Upper lobe of left lung (tissue), 6 donors: ENCODE measurements at places on chromosomes 1 and 21. TPM values are rescaled to one million over a fixed set of nuclear protein-coding genes. Genes with fewer than 3 reads are reported as not detected.

- H3K27me3 ChIP-seq: no peaks in the 10 kb centered on the region
- H3K4me3 ChIP-seq: peak overlapping the region; percentile 8
- H3K36me3 ChIP-seq: peaks cover 11% of the 10 kb centered on the region
- H3K4me1 ChIP-seq: peaks cover 70% of the 10 kb centered on the region
Observed at GRCh38 chr1:31583995-31584868, 7.9 kb downstream of the TINAGL1 start.

DNA sequence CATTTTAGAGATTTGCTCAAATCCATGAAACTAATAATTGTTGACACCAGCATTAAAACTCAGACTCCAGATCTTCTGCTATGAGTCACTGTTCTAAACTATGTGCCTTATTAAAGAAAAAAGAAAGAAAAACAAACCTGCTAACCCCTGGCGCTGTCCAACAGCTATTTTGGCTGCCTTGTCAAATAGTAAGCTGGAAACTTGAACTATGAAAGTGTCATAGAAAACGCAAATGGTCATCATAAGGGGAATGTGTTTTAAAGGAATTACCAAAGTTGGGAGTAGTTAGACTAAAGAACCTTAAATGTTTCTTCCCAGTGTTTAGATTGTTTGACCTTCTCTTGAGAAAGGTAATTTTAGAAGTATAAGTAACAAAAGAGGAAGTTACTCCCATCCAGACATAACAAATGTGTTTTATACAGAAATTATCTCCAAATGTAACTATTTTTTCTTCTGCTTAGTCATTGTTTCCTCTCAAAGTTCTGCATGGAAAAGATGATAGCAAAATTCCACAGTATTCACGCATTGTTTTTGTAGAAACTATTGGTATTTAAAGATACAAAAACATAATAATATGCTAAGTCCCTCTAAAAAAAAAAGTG lies 272.4 kb downstream of the TPR start:
- no peak overlapping the region for H3K27ac ChIP-seq
- H3K4me1 ChIP-seq: no peaks in the 10 kb centered on the region
- no peak for DNase-seq
- no peaks in the 10 kb centered on the region for H3K27me3 ChIP-seq

DNA sequence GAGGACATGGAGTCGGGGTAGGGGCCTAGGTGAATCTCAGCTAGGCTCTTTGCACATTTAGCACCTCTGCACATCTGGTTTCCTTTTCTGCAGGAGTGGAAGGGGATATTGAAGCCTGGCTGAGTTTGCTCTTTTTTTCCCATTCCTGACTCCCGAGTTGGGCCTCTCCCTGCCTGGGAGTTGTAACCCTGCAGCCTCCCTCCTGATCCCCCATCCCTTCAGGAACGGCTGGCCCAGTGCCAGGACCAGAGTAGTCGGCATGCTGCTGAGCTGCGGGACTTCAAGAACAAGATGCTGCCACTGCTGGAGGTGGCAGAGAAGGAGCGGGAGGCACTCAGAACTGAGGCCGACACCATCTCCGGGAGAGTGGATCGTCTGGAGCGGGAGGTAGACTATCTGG lies 836 bp downstream of the OLFML3 start:
- H3K4me3 ChIP-seq: peak overlapping the region; percentile 36
- DNase-seq: peak; percentile 21
- H3K36me3 ChIP-seq: no peaks in the 10 kb centered on the region
- peaks cover 52% of the 10 kb centered on the region for H3K4me1 ChIP-seq

- peak overlapping the region; percentile 57 for H3K27ac ChIP-seq
- peak overlapping the region; percentile 50 for H3K4me3 ChIP-seq
- H3K4me1 ChIP-seq: peaks cover 17% of the 10 kb centered on the region
- no peak for DNase-seq
- H3K36me3 ChIP-seq: no peaks in the 10 kb centered on the region
Observed at GRCh38 chr1:94855307-94855700, 35.1 kb downstream of the SLC44A3 start.

DNA sequence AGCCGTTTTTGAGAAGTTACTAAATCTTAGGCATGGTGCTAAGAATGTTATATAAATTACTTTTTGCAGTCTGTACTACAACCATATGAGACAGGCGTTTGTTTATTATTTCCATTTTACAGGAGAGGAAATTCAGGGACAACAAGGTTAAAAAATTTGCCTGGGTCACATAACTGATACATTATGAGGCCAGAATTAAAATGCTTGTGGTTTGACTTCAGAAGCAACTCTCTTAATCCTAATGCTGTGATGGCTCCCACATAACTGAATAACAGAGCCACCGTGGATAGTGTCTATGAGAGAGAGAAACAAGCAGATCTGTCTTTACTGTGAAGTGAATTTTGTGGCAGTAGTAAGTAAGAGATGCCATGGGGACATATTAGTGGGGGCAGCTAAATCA lies 184.9 kb downstream of the NCAM2 start:
- H3K27me3 ChIP-seq: no peaks in the 10 kb centered on the region
- H3K4me3 ChIP-seq: no peak overlapping the region
- no peak for DNase-seq
- H3K36me3 ChIP-seq: no peaks in the 10 kb centered on the region
- H3K4me1 ChIP-seq: no peaks in the 10 kb centered on the region

- H3K36me3 ChIP-seq: no peaks in the 10 kb centered on the region
- H3K27me3 ChIP-seq: no peaks in the 10 kb centered on the region
- no peak overlapping the region for H3K27ac ChIP-seq
- no peaks in the 10 kb centered on the region for H3K4me1 ChIP-seq
Observed at GRCh38 chr1:110248746-110249145, 38.6 kb downstream of the KCNC4 start.

- no peak overlapping the region for H3K27ac ChIP-seq
- no peaks in the 10 kb centered on the region for H3K36me3 ChIP-seq
- H3K4me1 ChIP-seq: no peaks in the 10 kb centered on the region
- DNase-seq: peak; percentile 9
- no peaks in the 10 kb centered on the region for H3K27me3 ChIP-seq
Observed at GRCh38 chr1:53640701-53641075, 98.3 kb downstream of the GLIS1 start.

DNA sequence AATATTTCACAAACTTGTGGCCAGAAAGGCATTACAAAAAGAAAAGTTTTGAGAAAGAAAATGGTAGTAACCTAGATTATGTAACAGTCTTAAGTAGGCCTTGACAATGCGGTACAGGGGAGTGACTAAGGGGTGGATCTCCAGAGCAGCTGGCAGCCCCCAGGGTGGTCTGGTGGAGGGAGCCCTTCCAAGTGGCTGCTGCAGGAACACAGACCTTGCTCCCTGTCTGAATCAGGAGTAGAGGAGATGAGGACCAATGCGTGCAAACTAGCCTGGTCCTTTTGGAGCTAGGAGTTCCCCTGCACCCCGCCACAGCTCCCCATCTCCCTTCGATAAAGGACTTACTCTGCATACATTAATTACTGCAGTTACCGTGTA lies 189.0 kb downstream of the NFIA start:
- no peak overlapping the region for H3K27ac ChIP-seq
- peaks cover 14% of the 10 kb centered on the region for H3K4me1 ChIP-seq
- H3K4me3 ChIP-seq: no peak overlapping the region
- H3K27me3 ChIP-seq: no peaks in the 10 kb centered on the region
- no peak for DNase-seq

The FAM163A gene
- 0.10 TPM for total RNA-seq

The L1TD1 gene
- total RNA-seq: under 0.01 TPM

The CRYAA gene
- total RNA-seq: not detected
